ENCODE measurements at places on chromosomes 2 and 18.

GRCh38 chr18:12336887-12337286 is 28.8 kb downstream of the TUBB6 start:
- no peak for DNase-seq

- no peak for DNase-seq
Measured at GRCh38 chr2:43000242-43001054, 208.1 kb upstream of the HAAO start.

- no peak for DNase-seq
Measured at GRCh38 chr2:225033440-225034318, 8.6 kb downstream of the DOCK10 start.

DNA sequence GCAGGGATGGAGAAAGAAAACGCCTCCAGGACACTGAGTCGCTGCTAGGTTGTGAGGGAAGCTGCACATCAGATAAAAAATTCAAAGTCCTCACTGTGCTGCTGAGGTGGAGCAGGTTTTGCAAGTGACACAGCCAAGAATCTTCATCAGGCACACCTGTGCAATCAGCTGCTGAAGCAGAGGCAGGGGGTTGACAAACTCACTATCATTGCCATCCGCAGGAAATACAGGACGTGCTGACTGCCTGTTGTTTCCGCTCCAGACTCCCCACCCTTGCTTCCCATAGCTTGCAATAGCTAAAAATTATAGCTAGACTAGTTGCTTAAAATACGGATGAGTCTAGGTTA is 147.8 kb upstream of the FHL2 start:
- no peak for DNase-seq

DNA sequence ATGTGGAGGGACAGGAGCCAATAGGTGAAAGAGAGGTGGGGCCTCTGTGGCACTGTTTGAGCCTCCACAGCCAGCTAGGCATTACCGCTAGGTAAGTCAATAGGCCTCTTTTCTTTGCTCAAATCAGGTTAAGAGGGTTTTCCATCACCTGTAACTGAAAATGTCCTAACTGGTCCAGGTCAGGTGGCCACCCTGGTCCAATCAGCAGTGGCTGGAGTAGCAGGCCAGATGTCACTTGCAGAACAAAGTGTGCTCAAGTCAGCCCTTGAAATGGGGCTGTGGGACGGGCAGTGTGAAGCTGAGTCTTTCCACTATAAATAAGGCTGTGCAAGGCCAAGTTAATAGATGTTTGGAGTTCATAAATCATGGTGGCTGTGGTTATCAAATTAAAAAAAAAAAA is 20.9 kb downstream of the FBXO36 start:
- no peak for DNase-seq

- DNase-seq, result no peak
Measured at GRCh38 chr2:196376984-196377877, 205.9 kb upstream of the STK17B start.

GRCh38 chr2:15584767-15585469 is 6.8 kb upstream of the DDX1 start:
- DNase-seq, result no peak

GRCh38 chr2:241941691-241942301 is 72.3 kb downstream of the RTP5 start:
- DNase-seq, result no peak

- DNase-seq, result no peak
Measured at GRCh38 chr18:59024829-59025228, 114.9 kb upstream of the SEC11C start.

- DNase-seq, result no peak
Measured at GRCh38 chr2:226791056-226791486, 8.5 kb downstream of the IRS1 start.

GRCh38 chr2:198273660-198274059 is 469.3 kb downstream of the PLCL1 start:
- no peak for DNase-seq

DNA sequence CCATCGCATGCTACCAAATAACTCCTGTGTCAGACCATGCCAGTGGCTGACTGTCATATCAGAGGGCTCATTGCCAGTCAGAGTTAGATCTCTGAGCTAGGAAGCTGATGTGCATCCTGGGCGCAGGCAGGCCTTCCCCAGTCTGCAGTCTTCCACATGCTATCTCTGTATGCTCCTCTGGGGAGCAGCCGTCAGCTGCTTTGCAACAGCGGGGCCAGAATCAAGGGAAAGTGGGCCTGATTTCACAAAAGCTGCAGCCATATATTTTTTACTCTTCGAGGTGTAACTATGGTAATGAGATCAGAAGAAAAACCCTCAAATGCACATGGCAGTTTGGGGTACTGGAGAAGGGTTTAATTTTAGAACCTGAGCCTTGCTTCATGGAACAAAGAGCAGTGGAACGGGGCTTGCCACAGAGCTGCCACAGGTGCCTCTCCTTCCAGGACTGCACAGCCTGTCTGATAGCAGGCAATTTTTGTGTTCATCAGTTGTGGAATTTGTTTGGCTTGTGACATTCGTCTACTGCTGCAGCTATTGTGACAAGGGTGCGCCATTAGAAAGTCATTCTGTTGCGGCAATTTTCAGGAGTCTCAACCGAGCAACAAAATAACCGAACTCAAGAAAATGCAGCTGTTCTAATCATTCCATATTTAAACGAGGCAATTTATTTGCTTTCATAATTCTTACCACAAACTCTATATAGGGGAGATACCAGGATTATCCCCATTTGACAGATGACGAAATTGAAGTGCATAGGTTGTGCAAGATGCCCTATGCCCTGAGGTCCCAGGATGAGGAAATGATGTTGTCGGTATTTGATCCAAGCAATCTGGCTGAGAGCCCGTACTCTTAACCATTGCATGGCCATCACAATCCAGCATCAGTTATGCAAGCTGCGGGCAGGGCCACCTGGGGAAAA is 109.6 kb upstream of the CYRIA start:
- DNase-seq, result peak; percentile 24

DNA sequence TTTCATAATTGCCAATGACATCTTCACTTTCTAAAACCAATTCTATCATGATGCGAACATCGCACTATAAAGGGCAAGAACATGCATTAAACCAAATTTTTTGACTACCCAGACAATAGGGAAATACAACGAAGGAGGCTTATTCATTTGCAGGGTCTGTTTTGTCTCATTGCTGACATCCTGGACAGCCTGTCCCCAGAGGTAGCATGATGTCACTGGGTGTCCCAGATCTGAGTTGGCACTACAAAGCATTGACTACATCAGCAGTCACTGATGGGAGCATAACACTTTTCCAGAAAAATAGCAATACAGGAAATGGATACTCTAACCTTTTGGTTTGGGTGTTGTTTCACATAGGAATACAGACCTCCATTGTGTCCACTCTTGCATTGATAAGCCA is 180.3 kb downstream of the TMEM182 start:
- no peak for DNase-seq

- DNase-seq, result no peak
Measured at GRCh38 chr18:62556397-62556796, 33.6 kb downstream of the ZCCHC2 start.

- DNase-seq, result no peak
Measured at GRCh38 chr2:55000341-55000740, 49.9 kb downstream of the RTN4 start.

DNA sequence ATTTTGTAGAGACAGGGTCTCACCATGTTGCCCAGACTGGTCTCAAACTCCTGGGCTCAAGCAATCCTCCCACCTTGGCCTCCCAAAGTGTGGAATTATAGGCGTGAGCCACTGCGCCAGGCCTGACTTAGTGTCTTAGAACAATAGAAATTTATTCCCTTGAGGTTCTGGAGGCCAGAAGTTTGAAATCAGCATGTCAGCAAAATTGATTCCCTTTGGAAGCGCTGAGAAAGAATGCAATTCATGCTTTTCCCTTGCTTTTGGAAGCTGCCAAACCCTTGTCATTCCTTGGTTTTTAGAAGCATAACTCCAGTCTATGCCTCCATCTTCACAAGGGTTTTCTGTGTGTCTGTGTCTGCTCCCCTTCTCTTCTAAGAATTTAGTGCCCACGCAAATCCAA is 20.7 kb downstream of the ST8SIA3 start:
- no peak for DNase-seq
